Gastroesophageal sphincter (tissue), 4 donors: ENCODE measurements at places on chromosomes 16 and 17.

DNA sequence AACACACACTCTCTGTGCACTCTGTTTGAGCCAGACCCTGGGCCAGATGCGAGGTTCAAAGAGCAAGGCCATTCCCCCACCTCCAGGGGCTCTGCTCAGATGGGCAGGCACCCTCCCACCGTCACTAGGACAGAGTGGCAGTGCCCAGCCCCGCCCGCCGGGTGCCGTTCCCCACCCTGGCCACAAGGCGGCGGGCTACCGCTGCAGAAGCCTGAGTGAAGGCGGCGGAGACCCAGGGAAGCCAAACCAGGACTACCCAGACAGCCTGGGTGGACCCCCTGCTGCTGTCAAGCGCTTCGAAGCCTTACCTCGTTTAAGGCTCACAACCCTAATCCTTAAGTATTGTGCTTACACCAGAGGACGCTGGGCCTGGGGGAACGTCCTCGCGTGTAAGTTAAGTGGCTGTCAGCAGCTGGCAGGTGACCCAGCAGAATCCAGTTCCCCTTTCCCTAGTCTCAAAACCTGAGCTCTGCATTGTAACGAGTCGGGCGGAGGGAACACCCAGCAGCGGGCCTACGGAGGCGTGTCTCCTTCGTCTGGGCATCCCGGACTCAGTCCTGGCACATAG is 4.5 kb downstream of the ARHGAP27 start:
- ATAC-seq = peak; percentile 58

- no peak for ATAC-seq
These were observed 233.1 kb upstream of the AXIN2 start for GRCh38 chr17:65794572-65794971.

GRCh38 chr16:49599704-49600103 is 226.1 kb downstream of the C16orf78 start:
- no peak for ATAC-seq

DNA sequence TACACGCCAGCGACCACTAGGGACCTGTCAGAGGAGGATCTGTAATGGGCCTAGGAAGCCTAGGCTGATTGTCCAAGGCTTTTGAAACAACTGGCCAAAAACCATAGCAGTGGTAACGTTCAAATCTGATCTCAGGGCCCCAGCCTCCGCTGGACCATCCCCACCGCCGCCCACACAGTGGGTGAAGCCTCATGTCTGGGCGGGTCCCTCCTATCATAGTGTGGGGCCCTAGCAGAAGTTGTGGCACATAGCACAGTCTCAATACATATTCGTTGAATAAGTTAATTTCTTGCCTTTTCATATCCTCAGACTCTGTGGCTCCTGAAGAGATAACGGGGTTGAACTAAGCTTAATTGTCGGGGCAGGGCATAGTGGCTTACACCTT is 818 bp downstream of the DPH1 start:
- no peak for ATAC-seq

DNA sequence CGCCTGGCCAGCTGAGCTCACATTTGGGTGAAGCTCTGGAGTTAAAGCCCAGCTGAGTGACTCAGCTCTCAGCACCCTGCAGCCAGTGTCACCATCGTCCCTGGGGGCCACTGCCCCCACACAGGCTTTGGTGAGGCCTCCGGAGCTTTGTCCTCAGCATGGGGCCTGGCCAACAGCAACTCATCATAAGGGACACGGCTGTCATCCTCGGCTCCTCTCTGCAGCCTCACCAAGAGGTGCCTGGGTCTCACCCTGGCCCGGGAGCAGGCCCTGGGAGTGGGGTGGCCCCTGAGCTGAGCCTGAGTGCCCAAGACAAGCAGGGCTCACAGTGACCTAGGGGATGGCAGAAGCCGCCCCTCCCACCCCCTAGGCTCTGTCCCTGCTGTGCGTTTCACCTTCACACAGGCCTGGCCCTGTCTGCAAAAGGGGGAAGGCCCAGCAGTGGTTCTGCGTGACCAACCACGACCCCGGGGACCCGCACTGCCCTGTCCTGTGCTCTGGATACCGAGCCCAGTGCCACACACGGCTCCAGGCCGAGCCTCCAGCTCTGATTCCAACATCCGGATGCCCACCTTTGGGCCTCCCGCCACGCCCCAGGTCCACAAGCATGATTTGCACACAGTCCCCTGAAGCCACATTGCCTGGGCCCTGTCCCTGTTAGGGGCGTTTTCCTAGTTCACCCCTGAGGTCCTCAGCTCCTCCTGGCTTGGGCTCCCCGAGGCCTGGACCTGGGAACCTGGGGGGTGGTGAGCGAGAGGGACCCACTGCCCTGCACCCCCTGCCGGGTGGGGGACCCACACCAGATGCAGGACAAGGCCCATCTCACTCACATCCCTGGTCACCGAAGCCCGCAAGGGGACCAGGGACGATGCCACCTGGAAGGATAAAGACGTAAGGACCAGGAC is 21.8 kb upstream of the AATK start:
- no peak for ATAC-seq
